A549 treated with GW870086 at 1 μM for 4 hours (cell line): ENCODE measurements at places on chromosomes 12 and 14. TPM values are rescaled to one million over a fixed set of nuclear protein-coding genes. Genes with fewer than 3 reads are reported as not detected.

Gene AQP2
- total RNA-seq: not detected in 5 replicates

Gene UBC
- total RNA-seq: 1,289 to 1,791 TPM (median 1,452 TPM) in 5 replicates

Gene BTBD6
- 31.1 to 44.6 TPM (median 41.2 TPM) in 5 replicates for total RNA-seq

Gene C12orf56
- 0.03 to 0.24 TPM (median 0.03 TPM) in 3 of 5 replicates, not detected in the others for total RNA-seq

Gene SOAT2
- 0.06 to 0.44 TPM (median 0.40 TPM) in 5 replicates for total RNA-seq

Gene CEP128
- total RNA-seq: 4.8 to 6.0 TPM (median 5.2 TPM) in 5 replicates

Gene FLVCR2
- total RNA-seq: 5.4 to 6.8 TPM (median 6.4 TPM) in 5 replicates

Gene TIMELESS
- 32.5 to 39.5 TPM (median 35.5 TPM) in 5 replicates for total RNA-seq

Gene KRT6A
- 5.6 to 6.8 TPM (median 6.6 TPM) in 5 replicates for total RNA-seq

Gene OR6C2
- not detected in 5 replicates for total RNA-seq

Gene IFI27L1
- 18.3 to 22.4 TPM (median 20.2 TPM) in 5 replicates for total RNA-seq

Gene PTCSC3
- not detected in 5 replicates for total RNA-seq

Gene RILPL2
- 1.4 to 1.8 TPM (median 1.7 TPM) in 5 replicates for total RNA-seq

Gene TSHR
- not detected in 5 replicates for total RNA-seq

Gene FGF23
- total RNA-seq: not detected in 5 replicates

Gene DNAJC22
- total RNA-seq: 18.4 to 21.5 TPM (median 20.7 TPM) in 5 replicates

Gene LRRK2
- 1.5 to 2.0 TPM (median 1.8 TPM) in 5 replicates for total RNA-seq

Gene SIRT4
- total RNA-seq: 0.48 to 1.7 TPM (median 0.76 TPM) in 5 replicates

Gene TEX52
- not detected in 5 replicates for total RNA-seq

Gene CABP1
- total RNA-seq: 0.15 to 0.46 TPM (median 0.21 TPM) in 5 replicates

Gene MGP
- not detected in 5 replicates for total RNA-seq

Gene ABCC9
- 0.01 TPM in 1 of 5 replicates, not detected in the others for total RNA-seq

Gene TAMALIN
- total RNA-seq: 0.51 to 1.6 TPM (median 0.65 TPM) in 5 replicates

Gene IGFBP6
- total RNA-seq: 155 to 267 TPM (median 231 TPM) in 5 replicates

Gene SLCO1A2
- total RNA-seq: 0.29 TPM in 1 of 5 replicates, not detected in the others

Gene TMPRSS12
- not detected in 5 replicates for total RNA-seq

Gene CLEC7A
- not detected in 5 replicates for total RNA-seq
